NCI-H526 treated with DMSO at 0.1 percent for 48 hours (cell line): ENCODE measurements at places on chromosomes 3 and 15.

DNA sequence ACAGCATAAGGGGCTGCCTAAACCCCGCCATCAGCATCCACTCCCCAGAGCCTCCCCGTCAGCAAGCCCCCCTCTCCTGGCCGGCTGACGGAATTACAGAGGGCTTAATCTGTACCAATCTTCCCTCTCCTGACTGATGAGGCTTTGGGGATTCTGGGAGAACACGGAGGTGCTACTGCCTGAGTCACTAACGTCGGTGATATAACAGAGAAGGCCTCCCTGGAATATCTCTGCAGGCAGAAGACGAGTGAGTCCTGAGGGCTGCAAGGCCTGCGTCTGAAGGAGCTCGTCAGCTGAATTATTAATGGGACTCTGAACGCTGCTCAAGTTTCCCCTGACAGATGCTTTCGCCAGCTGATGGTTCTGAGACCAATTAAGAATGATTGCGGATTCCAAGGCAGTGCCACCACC, 147.7 kb downstream of the XXYLT1 start:
- no peak for DNase-seq

GRCh38 chr3:159629329-159630084, 359.1 kb upstream of the IL12A start:
- DNase-seq, result no peak

- DNase-seq, result no peak
Observed at GRCh38 chr15:58686286-58686685, 63.2 kb downstream of the ADAM10 start.

GRCh38 chr3:64046592-64046991, 23.3 kb upstream of the PSMD6 start:
- DNase-seq, result no peak

DNA sequence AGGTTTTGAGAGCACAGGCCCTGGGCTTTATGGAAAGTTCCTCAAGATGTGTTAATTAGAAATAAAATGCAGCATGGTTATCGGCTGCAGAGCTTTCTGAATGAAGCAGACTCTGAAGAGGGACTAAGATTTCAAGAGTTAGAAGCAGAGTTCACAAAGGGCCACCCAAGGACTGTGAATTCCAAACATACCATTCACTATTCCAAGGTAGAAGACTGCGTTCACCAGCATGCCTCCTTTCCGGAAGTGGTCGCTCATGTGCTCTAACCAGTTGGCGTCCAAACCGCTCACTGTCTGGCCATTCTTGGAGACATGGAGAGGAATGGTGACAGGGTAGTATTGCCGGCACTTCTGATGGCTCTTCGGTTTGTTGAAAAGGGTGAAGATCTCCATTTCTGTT, 104.9 kb downstream of the OXNAD1 start:
- no peak for DNase-seq

- DNase-seq, result no peak
Observed at GRCh38 chr3:13571264-13571663, 22.3 kb downstream of the FBLN2 start.

DNA sequence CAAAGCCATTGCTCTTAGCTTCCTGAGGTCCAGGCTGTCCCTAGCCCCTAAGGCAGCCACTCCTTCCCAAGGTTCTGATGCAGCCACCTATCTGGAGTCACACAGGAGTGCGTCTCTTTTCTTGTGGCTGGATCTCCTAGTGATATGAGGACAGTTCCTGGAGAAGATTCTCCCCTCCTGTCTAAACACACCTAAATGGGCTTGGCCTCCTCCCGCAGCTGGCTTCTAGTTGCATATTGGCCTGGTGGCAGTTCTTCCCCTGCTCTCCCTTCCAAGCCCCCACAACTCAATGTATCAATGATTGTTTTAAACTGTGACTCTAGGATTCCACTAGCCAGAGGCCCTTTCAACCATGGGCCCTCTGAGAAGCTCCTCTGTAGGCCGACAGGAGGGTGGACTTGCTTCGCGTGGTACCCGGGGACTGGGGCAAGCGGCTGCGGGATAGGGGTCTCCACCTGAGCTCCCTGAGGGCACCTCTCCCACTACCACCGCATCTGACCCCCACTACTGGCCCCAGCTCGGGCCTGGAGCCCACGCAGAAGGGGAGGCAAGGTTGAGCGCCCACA, 1.4 kb downstream of the ITGA11 start:
- DNase-seq, result no peak

- no peak for DNase-seq
Observed at GRCh38 chr3:66055289-66055688, 16.6 kb upstream of the MAGI1 start.

DNA sequence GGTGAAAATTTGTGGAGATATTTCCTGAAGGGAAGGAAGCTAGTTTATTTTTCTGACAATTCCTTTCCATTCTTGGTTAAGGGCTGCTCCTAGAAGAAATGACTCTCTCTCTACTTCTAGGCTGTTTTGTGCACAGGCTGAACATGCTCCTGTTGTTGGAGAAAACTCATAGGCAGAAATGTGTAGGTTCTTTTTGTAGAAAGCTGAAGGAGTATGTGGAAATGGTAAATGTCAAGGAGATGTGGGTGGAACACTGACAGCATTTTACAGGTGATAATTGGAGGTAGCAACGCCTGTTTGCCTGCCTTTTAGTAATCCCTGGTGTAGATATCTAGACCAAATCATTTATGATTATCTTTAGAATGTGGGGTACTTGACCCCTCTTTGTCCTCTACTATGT, 322.2 kb upstream of the TBC1D5 start:
- no peak for DNase-seq

GRCh38 chr15:92629276-92629974, 26.1 kb downstream of the FAM174B start:
- DNase-seq, result no peak

DNA sequence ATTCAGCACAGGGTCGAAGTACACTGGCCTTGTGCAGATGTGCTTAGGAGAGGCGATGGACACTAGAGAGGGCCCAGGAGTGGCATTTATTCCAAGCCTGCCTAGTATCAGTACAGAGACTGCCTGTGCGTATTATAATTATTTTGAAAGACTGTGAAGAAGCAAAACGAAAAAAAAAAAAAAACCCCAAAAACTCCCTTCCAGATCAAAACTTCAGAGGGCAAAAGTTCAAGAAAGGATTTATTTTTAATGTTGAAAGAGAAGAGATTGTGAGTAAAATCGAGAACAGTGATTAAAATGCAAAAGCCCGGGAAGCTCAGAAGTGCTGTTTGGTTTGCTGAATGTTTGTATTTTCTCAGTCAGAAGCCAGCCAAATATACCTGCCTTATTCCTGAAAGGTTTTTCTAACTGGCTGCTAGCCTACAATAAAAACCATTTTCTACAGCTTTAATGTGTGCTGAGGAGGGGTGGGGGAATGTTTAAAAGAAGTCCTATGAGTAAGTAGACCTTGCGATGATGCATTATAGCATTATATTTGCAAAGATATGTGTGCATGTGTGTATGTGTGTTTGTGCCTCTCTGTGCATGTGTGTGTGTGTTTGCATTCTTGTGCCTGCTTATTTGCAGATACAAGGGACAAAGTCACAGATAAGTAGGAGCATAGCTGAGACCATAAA, 19.3 kb upstream of the LZTFL1 start:
- DNase-seq, result no peak

DNA sequence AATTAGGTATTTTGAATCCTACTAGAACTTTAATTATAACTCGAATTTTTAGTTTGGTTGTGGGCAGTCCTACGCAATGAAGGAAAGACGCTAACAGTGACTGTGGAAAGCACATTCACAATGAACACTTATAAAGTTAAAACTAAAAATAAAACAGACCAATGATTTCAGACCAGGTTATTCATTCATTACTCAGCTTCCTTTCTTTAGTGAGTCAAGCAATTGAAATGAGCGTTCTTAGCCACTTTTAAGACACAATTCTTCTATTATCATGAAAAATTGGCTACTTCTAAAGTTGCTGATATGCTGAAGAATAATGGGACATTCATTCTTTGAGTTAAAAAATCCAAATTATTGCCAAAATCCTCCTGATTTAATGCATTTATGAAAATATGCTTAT, 66.0 kb upstream of the CMSS1 start:
- DNase-seq, result no peak

- DNase-seq, result no peak
Observed at GRCh38 chr3:100600181-100601042, 9.0 kb upstream of the ADGRG7 start.

- no peak for DNase-seq
Observed at GRCh38 chr3:147886879-147887278, 477.7 kb downstream of the ZIC1 start.

- DNase-seq, result no peak
Observed at GRCh38 chr3:148631124-148631903, 66.4 kb upstream of the AGTR1 start.

- no peak for DNase-seq
Observed at GRCh38 chr3:34929036-34929435, 710.3 kb upstream of the ARPP21 start.

GRCh38 chr3:192731233-192731632, 3.9 kb upstream of the FGF12 start:
- DNase-seq, result no peak

DNA sequence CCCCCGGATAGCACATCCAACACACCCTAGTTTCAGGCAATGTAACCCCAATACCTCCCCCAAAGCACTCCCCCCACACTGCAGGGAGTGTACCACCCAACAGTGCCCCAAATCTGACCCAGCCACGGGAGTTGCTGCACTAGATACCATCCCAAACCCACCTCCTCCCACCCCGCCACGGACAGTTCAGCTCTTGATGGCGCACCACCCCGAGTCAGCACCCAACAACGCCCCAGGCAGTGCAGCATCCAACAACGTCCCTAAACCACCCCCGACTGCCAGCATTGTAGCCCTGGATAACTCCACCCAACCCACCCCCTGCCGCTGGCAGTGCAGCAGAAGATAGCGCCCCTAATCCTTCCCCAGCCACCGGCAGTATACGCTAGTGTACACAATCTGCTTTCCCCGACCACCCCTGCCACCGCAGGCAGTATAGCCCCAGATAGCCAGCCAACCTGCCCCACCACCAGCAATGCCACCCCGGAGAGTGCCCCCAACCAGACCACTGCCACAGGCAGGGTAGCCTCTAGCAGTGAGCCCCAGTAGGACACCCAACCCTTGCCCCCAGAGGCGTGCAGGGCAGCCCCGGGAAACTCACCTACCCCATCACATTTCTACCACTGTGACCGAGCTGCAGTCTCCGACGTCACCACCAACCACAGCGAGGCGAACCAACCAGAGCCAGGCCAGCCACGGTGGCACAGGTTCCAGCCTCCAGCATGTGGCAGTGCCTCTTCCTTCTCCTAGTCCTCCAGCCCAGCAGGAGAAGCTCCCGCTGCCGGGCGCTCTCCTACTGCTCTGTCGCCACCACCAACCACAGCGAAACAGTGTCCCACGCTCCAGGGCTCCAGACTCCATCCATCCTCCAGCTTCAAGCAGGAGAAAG, 178.1 kb downstream of the POTEB3 start:
- DNase-seq, result no peak

- DNase-seq, result no peak
Observed at GRCh38 chr15:80468796-80469195, 64.6 kb downstream of the ARNT2 start.

DNA sequence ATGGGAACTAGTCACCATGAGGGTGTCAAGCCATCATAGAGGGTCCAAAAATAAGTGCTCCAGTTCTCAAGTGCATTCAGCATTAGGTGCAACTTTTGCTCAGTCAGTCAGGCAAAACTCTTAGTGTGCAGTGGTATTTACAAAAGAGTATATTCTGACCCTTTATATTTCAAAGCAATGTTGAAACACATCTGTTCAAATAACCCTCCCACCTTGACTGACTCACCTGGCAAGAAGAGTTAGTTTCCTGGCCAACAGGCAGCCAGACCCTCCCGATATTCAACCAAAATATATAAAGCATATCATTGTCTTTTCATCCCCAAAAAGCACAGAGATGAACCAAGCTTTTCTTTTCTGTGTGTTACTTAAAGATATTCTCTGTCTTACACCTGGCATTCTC, 7.6 kb upstream of the COL8A1 start:
- DNase-seq, result no peak

GRCh38 chr3:152539191-152539764, 270.5 kb downstream of the MBNL1 start:
- DNase-seq, result no peak

DNA sequence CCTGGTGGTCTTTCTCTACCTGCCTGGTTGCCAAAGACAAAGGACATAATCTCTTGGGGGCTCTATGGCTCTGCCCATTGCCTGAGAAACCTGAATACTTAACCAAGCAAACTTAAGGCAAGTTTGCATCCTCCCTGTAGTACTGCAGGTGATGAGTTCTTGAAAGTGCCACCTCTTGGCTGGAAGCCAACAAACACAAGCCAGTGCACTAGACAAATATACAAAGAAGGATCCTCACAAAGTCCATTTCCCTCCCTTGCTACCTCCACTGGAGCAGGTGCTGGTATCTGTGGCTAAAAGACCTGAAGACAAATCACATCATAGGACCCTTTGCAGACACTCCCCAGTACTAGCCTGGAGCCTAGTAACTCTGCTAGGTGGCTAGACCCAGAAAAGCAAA, 772.3 kb downstream of the SI start:
- DNase-seq, result no peak

DNA sequence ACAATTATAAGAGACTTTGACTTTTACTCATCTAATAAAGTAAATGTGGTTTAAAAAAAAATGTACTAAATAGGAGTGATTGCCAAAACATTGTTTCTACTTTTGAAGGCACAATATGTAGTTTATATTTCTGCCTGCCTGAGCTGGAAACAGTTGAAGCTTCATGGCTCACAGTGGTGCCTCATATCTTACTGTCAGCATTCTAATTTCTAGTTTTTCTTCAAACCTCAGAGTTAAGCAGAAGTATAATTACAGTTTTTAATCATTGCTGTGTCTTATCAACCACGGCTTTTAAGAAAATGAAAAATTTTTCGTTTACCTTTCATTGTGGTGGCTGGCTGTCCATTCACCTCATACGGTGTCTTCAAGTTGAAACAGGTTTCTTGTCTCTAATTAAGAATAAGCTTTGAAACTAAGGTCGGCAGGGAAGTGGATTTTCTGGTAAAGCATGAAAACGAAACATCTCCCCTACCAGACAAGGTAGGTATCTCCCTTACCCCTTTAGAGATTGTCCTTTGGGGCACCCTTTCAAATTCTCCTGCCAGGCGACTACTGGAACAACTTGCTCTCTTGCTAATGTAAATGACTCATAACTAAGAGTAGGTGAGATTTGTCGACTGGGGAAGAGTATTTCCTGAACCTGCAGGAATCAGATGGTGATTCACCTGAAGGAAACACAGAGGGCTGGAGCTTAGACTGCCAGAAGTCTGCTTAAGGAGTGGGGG, at the start of gene GPR87:
Gene GPR87 (minus strand): TSS at position 554 of the 725 bp plus-strand sequence. CDS start 16,720 bp downstream, outside the sequence.
- DNase-seq, result no peak

DNA sequence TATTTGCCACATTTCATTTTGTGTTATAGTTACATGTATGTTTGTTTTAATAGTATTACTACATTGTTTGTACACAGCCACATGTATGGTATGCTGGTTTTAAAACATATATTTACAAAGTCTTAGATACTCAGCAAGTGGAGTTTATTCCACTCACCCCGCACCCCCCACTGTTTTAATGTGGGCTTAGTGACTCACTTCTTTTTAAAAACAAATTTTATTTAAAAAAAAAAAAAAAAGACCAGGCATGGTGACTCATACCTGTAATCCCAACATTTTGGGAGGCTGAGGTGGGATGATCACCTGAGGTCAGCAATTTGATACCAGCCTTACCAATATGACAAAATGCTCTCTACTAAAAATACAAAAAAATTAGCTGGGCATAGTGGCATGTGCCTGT, 26.9 kb upstream of the TJP1 start:
- DNase-seq, result no peak

GRCh38 chr3:128495435-128495970, 2.5 kb upstream of the GATA2 start:
- peak; percentile 46 for DNase-seq

- no peak for DNase-seq
Observed at GRCh38 chr15:37291920-37292319, 191.6 kb upstream of the MEIS2 start.
